ENCODE measurements at places on chromosomes 1 and 21.

- no peak for DNase-seq
Measured at GRCh38 chr1:2978691-2979190, 42.5 kb upstream of the ACTRT2 start.

- DNase-seq, result peak; percentile 86
Measured at GRCh38 chr1:245566952-245567351, 412.2 kb downstream of the KIF26B start.

DNA sequence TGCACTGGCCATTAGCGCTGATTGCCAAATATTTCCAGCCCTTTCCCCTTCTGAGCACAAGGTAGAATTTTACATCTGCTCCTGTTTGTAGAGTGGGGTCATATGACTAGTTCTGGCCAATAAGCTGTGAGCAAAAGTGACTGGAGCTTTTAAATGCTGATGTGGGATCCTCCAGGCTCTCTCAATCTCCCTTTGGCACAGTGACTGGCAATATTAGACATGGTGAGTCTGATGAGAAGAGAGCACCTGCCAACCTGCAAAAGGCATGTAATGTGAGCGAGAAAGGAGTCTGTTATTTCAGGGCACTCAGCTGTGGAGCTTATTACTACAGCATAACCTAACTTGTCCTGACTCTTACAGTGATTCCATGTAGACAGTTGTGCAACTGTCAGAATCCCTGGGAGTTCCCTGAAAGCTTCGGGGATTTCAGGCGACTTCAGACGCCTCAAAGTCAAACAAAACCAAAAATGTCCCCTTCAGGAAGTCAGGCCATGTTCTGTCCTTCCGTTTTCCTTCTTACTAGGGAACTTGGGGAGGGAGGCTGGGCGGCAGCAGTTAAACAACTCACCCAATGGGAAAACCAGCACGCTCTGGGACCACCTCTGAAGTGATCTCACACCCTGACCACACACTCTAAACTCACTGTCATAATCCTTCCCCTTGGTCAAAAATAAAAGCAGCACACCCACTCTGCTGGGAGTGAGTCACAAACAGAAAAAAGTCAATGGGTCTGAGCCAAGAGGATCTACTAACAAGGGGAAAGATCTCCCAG, 3.6 kb upstream of the RASSF5 start:
- no peak for DNase-seq

DNA sequence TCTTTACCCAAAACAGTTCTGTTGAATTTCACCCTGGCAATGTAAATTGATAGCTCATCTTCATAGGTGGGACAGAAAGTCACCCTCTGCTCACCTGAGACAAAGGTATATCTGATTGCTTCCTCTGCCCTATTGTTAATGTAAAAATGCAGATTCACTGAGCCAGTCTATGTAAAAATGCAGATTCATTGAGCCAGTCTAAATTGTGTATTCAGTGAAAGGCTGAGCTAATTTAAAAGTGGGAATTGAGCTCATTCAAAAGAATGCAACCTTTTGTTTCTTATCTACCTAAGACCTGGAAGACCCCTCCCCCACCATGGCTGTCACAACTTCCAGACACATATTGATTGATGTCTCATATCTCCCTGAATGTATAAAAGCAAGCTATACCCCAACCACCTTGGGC, 4.8 kb upstream of the MYSM1 start:
- no peak for DNase-seq

DNA sequence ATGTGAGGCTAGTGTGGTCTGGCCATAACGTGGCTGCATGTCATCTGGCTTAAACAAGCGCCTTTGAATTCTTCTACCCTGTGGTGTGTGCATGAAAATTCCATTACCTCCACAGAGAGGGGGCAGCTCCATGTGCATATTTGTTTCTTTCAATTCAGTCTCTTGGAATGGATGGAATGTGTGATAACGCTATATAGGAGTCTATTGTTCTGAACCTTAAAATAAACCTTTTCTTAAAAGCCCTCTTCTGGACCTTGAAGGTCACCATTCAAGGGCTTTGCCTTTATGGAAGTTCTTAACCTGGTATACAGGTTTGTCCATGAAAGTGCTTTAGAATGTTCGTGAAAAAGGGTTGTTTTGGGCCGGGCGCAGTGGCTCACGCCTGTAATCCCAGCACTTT, 118.2 kb upstream of the ADGRL2 start:
- no peak for DNase-seq

DNA sequence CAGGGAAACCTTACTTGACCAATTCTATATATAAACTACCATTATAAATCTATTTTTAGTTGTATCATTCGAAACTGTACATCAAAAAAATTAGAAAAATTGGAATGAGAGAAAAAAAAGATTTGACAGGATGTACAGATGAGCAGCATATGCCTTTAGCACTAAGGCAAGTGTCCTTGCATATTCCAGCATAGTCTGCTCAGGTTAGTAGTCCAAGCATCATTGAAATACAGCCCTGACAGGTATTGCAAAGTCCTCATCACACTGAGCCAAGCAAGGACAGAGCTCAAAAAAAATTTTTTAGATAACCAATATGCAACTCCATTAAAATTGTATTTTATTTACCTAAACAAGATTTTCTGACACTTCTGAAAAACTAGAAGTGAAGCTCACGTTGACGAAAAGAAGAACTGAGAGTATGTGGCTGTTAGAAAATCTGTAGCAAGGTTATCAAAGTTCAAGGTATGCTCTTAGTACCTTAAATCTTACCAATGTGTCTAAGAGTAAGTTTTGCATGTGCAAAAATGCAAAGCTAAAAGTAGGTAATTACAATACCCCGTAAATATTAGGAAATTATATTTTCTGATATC, 465.6 kb upstream of the ADGRL4 start:
- no peak for DNase-seq

DNA sequence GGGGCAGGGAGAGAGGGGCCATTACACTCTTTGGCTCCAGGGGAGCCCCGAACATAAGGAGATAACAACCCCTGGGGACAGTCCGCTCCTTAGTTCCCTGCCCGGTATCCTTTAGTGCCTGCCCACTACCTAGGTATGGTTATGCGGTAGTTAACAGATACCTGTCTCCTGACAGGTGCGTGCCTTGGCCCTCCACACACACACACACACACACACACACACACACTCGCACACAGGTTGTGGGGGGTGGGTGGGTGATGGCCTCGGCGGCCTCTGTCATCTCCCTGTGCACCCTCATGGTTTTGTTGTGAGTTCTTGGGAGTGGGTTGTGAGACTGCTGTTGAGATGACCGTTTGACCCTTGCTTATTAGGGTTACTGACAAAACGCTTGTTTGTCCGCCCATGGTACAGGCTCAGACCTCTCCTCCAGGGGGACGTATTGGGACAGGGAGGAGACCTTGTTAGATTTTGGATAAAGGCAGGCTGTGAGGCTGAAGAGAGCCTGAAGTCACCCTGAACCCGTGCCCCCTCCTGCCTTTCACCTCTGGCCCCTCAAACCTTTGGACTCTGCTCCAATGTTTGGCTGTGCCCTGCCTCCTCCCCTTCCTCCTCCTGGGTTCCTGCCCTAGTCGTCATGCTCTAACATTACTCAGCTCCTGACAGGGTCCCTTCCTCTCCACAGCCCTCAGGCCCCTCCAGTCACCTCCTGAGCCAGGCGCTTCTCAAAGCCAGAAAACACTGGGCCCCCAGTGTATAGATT, 979 bp downstream of the RASSF5 start:
- no peak for DNase-seq

GRCh38 chr1:2312515-2313301, 78.6 kb downstream of the MORN1 start:
- no peak for DNase-seq
